ENCODE measurements at places on chromosomes 6 and 20.

GRCh38 chr20:7790189-7790588 lies 150.1 kb downstream of the HAO1 start:
- no peak for DNase-seq

DNA sequence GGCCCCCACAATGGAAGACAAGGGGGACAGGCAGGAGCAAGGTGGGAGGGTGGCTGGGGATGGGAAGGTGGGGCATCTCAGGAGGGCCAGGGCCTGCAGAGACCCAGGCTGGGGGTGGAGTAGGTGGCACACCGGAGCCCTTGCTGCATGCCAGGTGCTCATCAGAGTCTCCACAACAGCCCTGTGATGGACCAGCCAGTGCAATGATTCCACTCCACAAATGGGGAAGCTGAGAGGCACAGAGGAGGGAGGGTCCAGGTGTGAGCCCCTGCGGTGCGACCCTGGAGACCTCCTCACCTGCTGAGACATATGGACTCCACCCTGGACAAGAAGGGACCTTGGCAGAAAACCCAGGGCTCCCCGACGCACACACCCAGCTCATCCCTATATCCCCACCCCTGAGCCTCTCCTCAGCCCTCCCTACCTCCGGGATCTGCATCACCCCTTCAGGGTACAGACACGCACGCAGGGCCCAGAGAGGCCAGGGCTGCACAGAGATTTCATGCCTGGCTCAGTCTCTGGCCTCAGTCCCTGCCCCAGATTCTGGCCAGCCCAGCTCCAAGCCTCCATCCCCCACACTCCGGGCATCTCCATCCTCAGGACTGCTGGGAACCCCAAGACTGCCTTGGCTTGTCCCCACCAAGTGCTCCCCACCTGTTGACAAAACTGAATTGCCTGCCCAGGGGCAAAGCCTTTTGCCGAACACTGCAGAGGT lies 7.1 kb upstream of the GRM4 start:
- no peak for DNase-seq

DNA sequence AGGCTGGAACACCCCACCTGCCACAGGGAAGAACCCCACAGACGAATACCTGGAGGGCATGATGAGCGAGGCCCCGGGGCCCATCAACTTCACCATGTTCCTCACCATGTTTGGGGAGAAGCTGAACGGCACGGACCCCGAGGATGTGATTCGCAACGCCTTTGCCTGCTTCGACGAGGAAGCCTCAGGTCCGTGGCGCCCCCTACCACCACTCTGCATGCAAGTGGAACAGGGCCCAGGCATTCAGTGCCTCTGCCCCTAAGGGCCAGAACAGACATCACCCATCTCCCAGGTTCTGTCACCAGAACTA lies 6.6 kb downstream of the MYL9 start:
- DNase-seq: no peak

- DNase-seq: no peak
These were observed 146.5 kb upstream of the DTNBP1 start for GRCh38 chr6:15809367-15809766.

DNA sequence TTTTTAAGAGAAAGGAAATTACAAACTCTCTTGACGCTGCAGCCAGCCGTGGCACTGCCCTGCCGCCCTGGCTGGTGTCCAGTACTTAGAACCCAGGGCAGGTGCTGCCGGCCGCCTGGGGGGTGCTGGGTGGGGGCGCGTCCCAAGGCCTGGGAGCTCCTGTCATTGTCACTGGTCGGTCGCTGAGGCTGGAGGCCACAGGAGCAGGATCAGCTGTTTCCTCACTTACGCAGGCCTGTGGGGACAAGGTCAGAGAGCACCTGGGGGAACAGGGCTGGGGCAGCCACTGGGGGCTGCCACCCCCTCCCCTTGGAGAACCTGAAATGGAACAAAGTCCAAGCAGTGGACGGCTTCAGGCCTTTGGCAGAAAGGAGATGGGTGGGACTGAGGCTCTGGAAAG lies 5.6 kb downstream of the BIRC7 start:
- no peak for DNase-seq

- no peak for DNase-seq
These were observed 30.1 kb upstream of the LRRN4 start for GRCh38 chr20:6083926-6084325.

GRCh38 chr20:52268184-52268749 lies 76.7 kb upstream of the ZFP64 start:
- no peak for DNase-seq

GRCh38 chr6:109261811-109262210 lies 120.5 kb downstream of the CD164 start:
- no peak for DNase-seq

DNA sequence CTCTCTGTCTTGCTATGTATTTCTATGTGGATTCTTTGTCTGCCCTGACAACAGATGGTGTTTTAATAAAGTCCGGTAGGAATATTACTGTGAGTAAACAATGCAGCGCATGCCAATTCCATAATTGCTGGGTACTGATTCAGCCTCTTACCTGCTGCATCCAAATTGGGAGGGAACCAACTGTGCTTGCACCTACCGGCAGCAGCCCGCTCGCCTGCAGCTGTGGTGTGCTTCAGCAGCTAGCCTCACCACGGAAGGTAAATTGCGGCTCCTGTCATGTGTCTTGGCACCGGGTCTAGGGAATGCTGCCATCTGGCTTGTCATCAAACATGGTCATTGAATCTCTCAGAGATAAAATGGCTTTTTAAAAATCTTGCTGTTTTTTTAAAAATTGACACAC lies 704.8 kb upstream of the SLC35B3 start:
- DNase-seq: no peak

- DNase-seq: no peak
These were observed 105.8 kb downstream of the MAFB start for GRCh38 chr20:40583205-40583604.

GRCh38 chr6:33661106-33661838 lies 40.1 kb downstream of the ITPR3 start:
- no peak for DNase-seq

Measured in stimulated activated CD4-positive, alpha-beta T cell treated with anti-CD3 and anti-CD28 coated beads, Interleukin-1b, Interleukin-23, amount 100 ng/mL, for 4 hours (primary cell).